ENCODE measurements at places on chromosomes 13 and 19.

GRCh38 chr13:50241479-50241878, 226.2 kb downstream of the KCNRG start:
- no peak for DNase-seq

DNA sequence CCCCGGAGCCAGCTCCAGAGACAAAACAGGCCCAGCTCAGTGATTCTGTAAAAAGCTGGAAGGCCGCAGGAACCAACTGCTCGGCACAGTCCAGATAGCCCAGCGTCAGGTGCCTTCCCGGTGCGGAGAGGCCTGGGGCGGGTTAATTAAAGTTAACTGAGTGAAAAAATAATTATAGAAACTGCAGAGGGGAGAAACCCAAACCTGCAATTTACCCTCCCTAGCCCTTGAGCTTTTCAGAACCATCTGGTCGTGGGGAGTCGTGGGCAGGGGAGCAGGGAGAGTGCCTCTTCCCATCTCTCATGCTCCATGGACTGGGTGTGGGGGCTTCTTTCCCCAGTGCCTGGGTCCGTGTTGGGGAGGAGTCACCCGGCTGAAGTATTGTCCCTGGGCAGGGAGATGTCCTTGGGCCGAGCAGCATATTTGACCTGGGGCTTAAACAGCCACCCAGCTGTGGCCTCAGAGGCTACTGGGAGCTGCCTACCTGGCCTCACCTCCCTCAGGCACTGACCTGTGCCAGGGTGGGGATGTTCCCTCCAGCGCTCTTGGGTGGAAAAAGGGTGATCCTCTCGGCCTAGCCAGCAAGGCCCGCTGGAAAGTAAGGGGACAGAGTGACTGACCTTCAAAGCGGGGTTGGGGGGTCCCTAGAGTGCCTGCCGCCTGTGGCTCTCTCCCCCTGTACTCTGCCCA, 65.9 kb downstream of the CHST8 start:
- DNase-seq = no peak

DNA sequence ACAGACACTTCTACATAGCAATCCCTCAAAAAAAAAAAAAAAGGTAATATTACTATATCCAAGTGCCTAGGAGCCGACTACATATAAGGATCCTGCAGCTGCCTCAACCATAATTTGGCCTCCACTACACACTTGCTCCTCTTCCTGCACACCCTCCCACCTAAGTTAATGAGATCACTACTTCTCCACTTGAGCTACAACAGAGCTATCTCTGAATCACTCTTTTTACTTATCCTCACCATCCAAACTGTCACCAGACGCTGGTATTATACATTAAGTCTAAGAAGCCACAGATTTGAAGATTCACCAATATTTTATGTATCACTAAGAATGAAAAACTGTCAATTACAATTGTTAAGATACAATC, 8.3 kb downstream of the OBI1 start:
- no peak for DNase-seq

DNA sequence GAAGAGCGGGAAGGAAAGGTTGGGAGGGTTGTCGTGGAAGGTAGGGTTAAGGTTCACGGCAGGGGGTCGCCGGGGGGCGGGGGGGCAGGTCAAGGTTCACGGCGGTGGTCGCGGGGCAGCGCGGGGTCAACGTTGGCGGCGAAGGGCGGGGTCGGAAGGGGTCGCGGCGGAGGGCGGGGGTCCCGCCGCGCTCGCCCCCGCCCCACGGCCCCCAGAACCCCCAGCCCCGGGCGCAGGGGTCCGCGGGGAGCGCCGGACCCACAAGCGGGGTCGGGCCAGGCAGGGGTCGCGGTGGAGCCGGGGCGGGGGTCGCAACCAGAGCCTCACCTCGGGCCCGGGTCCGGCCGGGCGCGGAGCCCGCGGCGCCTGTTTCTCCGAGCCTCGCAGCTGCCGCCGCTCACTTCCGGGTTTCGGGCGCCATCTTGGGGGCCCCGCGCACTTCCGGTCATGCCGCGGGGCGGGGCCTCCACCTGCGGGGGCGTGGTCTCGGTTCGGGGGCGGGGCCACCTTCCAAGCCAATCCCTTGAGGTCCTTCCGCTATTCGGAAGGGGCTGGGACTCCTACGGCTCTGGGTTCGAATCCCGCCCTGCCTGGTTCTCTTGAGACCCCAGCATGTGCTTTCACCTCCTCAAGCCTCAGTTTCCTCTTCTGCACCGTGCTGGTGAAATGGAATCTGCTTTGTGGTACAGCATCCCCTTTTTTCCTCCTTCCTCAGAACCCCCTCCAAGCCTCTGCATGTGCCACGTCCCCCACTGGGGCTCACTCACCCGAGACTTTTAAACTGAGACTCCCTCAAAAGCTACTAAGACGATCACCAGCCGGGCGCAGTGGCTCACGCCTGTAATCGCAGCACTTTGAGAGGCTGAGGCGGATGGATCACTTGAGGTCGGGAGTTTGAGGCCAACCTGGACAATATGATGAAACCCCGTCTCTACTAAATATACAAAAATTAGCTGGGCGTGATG, at the start of gene SBNO2:
SBNO2 (minus strand) TSS at position 424 of the 965 bp plus-strand sequence. CDS start 19,992 bp downstream, outside the sequence.
- DNase-seq = peak; percentile 72

DNA sequence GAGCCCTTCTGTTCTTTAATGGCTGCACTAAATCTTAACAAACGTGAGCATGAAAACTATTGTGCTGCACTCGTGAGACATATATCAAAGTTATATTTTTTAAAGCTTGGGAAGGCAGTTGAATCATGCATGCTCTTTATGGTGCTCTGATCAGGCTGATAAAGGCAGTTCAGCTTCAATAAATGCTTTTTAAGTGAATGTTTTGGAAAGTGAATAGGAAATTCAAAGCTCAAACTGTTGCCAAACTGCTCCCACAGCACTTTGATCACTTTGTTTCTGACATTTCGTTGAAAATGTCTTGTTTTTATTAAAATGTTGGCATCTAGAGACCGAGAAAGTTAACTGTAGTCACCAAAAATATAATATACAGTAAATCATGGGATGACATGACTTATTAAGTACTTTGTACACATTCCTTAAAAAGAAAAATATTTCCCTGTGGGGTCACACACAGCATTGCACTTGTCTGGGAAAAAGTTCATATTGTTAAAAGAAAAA, 625.7 kb upstream of the PCDH9 start:
- no peak for DNase-seq

- DNase-seq = no peak
Measured at GRCh38 chr13:110312339-110313031, 5.4 kb downstream of the COL4A2 start.

DNA sequence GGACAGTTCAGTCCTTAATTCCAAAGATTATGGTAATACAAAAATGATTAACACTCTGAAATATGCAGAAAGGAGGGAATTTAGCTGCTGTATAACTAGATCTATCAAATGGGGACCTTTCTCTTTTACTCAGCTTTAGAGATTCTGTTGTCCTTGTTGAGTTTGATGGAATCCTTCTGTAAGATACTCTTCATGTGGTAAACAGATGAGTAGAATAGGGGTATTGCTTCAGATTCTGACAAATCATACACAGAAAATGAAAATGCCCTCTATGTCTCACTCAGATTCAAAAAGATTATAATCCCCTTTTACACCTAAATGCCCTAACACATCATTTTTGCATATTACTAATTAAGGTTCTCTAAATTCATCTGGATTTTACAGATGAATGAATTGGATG, 50.7 kb downstream of the ARHGAP35 start:
- DNase-seq = no peak

- no peak for DNase-seq
Measured at GRCh38 chr13:111644750-111645149, 324.3 kb downstream of the TEX29 start.

DNA sequence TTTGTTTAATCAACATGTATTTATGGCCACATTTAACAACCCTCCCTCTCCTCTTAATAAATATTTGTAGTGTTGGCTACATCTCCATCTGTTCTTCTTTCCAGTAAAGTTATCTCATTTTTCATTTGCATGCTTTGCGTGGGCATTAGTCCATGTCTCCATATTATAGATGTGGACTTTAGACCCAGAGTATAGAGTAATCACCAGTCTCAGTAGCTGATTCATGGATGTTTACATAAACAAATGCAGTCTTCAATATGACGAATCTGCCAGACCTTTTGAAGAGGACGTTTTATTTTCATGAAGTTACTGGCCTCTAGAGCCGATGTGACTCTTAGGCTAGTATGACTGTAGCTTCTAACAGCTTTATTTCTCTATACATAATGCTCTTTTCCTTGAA, 1546.2 kb downstream of the OLFM4 start:
- no peak for DNase-seq

- no peak for DNase-seq
Measured at GRCh38 chr13:102710261-102710679, 15.4 kb upstream of the METTL21C start.

GRCh38 chr13:99894840-99895443, 76.6 kb downstream of the ZIC5 start:
- no peak for DNase-seq

DNA sequence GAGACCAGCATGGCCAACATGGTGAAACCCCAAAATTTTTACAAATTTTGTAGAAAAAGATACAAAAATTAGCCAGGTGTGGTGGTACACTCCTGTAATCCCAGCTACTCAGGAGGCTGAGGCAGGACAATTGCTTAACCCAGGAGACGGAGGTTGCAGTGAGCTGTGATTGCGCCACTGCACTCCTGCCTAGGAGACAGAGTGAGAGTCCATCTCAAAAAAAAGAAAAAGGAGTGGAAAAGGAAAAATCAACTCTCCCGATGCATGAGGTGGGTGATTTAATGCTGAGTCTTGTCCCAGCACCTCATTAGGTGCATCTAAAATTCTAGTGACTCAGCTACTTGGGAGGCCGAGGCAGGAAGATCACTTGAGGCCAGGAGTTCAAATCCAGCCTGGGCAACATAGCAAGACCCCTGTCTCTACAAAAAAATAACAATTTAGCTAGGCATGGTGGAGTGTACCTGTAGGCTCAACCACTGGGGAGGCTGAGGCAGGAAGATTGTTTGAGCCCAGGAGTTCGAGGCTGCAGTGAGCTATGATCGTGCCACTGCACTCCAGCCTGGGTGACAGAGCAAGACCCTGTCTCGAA, 19.8 kb downstream of the GTPBP3 start:
- no peak for DNase-seq

DNA sequence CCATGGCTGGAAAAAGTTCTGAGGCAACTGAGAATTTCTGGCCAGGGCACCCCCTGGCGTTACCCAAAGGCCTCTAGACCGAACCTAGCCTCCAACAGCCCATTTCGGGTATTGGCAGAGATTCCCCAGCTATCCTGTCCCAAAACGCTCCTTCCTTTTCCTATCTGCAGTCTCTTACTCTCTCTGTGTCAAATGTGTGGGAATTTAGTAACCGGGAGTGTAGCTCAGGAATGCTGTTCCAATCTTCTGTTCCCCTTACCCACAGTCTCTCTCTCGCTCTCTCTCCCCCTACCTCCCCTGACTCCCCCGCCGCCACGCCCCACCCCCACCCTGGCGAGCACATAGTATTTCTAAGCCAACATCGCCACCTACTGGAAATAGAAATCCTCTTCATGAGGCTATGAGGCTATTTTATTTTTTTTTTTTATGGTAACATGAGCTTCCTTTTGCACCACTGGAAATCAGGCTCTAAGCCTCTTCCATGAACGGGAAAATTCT, 27.0 kb downstream of the OXGR1 start:
- no peak for DNase-seq

- DNase-seq = no peak
Measured at GRCh38 chr19:897442-898039, 4.3 kb downstream of the RNU6-9 start.

DNA sequence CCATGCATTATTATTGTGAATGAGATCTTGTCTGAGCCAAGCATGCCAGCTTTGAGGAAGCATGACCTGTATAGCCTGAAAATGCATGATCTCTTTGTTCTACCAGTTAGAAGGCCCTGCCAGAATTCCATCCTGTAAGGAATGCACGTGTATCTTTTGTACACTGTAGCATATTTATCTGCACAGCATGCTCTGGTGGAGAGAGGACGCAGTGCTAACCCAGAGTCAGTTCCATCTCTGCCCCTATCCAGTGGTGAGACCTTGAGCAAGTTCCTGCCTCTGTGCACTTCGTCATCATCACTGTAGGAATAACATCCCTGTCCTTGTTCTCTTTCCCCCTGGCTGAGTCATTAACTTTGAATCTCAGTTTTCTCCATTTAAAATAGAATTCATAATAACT, 233.8 kb downstream of the SLC7A1 start:
- DNase-seq = no peak

DNA sequence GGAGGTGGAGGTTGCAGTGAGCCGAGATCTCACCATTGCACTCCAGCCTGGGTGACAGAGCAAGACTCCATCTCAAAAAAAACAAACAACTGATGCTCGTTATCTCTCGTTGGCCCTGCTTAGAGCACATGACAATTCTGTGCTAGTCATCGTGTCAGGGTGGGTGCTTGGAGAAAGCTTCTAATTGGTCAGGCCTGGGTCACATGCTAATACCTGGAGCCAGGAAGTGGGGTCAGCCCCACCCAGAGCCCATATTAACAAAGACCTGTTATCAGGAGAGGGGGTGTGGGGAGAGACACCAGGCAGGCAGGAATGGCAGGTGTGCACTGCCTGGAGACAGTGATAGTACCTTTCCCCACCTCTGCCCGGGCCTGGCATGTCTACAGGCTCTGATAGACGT, 84.9 kb downstream of the DPF1 start:
- DNase-seq = no peak

- no peak for DNase-seq
Measured at GRCh38 chr13:48400850-48401291, 12.0 kb downstream of the LPAR6 start.
